Activated naive CD8-positive, alpha-beta T cell treated with anti-CD3 and anti-CD28 coated beads for 36 hours (primary cell): ENCODE measurements at places on chromosomes 13 and 19. TPM values are rescaled to one million over a fixed set of nuclear protein-coding genes. Genes with fewer than 3 reads are reported as not detected.

The KIR2DL3 gene
- not detected for total RNA-seq

The HTR2A gene
- total RNA-seq, result not detected

DNA sequence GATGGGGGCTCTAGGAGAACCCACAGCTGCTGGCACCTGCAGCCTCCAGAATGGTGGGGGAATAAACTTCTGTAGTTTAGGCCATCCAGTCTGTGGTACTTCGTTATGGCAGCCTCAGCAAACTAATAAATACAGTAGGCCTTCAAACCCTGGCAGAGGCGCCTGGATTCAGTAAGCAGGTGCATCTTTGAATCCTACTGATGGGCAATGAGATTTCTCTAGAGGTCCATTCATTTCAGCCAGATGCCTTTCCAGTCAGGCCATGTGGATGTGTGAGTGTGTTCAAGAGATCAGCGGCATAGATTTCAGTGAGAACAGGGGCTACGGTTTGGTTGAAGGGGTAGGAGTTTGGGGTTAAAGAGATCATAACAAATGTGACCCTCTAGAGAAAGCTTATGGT lies 183.5 kb upstream of the RNF113B start:
- no peak overlapping the region for H3K4me3 ChIP-seq
- H3K27me3 ChIP-seq, result peaks cover 2% of the 10 kb centered on the region
- no peaks in the 10 kb centered on the region for H3K36me3 ChIP-seq
- no peak for DNase-seq

DNA sequence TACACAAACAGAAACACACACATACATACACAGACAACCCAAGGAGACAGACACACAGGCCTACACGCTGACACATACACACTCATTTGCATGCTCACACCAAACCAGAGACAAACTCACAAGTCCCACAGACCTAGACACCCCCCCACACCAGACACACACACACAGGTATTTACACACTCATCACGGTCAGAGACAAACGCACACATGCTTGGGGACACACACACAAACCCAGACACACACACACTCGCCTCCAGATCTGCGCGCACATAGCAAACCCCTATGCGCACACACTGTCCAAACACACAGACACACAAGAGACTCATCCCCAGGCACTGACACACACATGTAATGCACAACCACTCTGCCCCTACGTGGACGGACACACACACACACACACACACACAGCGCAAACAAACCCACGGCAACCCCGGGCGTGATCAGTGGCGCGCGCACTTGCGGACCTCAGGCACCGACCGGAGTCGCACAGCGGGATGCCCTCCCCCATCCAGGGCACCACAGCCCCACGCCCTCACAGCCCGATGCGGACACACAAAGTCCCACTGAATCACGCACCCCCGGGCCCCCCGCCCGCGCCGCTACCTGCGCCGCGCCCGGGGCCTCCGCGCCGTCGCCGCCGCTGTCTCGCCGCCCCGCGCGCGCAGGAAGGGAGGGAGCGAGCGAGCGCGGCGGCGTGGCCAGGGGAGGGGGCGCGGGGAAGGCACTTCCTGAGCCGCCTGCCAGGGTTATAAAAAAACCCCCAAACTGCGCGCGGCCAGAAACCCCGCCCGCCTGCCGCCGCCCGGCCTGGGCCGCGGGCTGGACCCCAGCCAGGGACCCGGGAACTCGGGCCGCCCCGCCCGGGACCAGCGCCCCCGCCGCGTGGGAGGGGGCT lies at the start of gene ADAMTS10:
TSS of gene ADAMTS10 (minus strand) at position 675 of the 895 bp plus-strand sequence. CDS start 5,005 bp downstream, outside the sequence.
- peaks cover 8% of the 10 kb centered on the region for H3K36me3 ChIP-seq
- no peaks in the 10 kb centered on the region for H3K27me3 ChIP-seq
- peak within 1 kb of the TSS; percentile 92 for H3K4me3 ChIP-seq
- peak; percentile 50 for DNase-seq

GRCh38 chr13:30656178-30656577 lies 38.5 kb downstream of the USPL1 start:
- H3K4me3 ChIP-seq, result no peak overlapping the region
- peaks cover 38% of the 10 kb centered on the region for H3K36me3 ChIP-seq
- no peaks in the 10 kb centered on the region for H3K27me3 ChIP-seq

GRCh38 chr13:67519356-67519755 lies 289.2 kb upstream of the PCDH9 start:
- H3K4me1 ChIP-seq, result no peaks in the 10 kb centered on the region
- H3K27ac ChIP-seq, result no peak overlapping the region
- H3K36me3 ChIP-seq, result no peaks in the 10 kb centered on the region
- no peak overlapping the region for H3K4me3 ChIP-seq
- DNase-seq, result no peak
- no peaks in the 10 kb centered on the region for H3K27me3 ChIP-seq

The ZNF653 gene
- 12.9 TPM for total RNA-seq

- no peak for DNase-seq
- no peak overlapping the region for H3K4me3 ChIP-seq
- H3K4me1 ChIP-seq, result no peaks in the 10 kb centered on the region
- no peak overlapping the region for H3K27ac ChIP-seq
Observed at GRCh38 chr19:7467009-7467989, 21.5 kb downstream of the PEX11G start.

The CYSLTR2 gene
- total RNA-seq, result 2.8 TPM

DNA sequence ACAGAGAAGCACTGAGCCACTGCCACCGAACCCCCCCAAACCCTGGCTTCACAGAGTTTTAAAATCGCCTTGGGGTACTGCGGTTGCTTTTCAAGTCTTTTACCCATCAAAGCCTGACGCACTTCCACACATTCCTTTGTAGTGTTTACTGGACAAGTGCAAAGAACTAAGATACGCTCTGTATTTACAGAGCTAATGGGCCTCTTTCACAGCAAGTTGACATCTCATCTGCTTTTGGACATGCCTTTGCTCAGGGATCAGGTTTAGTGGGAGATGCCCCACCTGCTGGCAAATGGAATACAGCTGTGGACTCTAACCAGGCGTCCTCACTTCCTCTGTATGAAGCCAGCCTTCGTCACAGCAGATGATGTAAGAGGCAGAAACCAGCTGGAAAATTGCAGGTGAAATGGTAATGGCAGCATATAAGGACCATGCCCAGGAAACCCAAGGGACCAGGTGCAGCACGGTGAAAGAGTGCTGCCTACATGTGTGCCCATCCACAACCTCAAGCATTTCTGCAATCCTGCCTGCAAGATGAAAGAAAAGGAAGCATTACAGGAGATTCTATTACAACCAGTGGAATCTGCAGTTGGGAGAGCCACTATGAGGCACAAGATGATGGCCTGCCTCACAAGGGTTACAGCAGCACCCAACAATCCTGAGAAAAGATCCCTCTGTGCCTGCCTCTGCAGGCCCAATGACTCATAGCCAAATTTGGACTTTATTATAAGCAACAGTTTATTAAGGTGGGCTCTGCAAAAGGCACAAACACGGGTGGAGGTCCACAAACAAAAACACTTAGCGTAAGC lies 34.7 kb downstream of the BRD4 start:
- peak overlapping the region; percentile 98 for H3K27ac ChIP-seq
- peaks cover 30% of the 10 kb centered on the region for H3K36me3 ChIP-seq

GRCh38 chr13:93942016-93942415 lies 537.5 kb downstream of the DCT start:
- no peak for DNase-seq
- H3K27me3 ChIP-seq, result no peaks in the 10 kb centered on the region
- H3K27ac ChIP-seq, result no peak overlapping the region
- no peaks in the 10 kb centered on the region for H3K36me3 ChIP-seq
- no peaks in the 10 kb centered on the region for H3K4me1 ChIP-seq
- no peak overlapping the region for H3K4me3 ChIP-seq

The ZNF490 gene
- 7.7 TPM for total RNA-seq

DNA sequence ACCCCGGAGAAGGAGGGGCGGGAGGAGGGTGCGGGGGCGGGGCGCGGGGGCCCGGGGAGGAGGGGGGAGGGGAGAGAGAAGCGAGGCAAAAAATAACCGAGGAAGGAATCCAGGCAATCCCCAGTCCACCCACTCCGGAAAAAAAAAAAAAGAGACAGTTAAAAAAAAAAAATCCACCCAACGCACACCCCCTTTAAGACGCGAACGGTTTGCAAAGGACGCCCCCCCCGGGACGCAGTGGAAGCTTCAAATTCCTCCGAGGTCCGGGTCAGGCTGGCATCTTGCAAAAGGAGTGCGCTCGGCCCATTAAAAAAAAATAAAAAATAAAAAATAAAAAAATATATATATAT lies at the start of gene CACNA1A:
TSS of gene CACNA1A (minus strand) at position 9 of the 350 bp plus-strand sequence. CDS start 255 bp downstream, outside the sequence.
- DNase-seq, result no peak
- H3K27me3 ChIP-seq, result peaks cover 84% of the 10 kb centered on the region
- no peak within 1 kb of the TSS for H3K27ac ChIP-seq
- H3K4me1 ChIP-seq, result no peaks in the 10 kb centered on the region

The RFPL4A gene
- not detected for total RNA-seq

The SIAH3 gene
- 0.30 TPM for total RNA-seq

DNA sequence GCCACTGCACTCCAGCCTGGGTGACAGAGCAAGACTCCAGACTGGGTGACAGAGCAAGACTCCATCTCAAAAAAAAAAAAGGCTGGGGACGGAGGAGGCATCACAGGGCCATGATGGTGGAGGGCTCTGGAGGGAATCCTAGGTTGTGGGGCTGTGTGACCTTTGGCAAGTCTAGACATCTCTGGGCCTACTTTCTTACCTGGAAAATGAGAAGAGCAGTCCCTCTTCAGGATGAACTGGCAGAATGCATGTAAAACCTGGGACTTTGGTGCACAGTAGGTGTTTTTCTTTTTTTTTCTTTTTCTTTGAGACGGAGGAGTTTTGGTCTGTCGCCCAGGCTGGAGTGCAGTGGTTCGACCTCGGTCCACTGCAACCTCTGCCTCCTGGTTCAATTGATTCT lies 13.7 kb downstream of the CIB3 start:
- H3K4me1 ChIP-seq, result peaks cover 25% of the 10 kb centered on the region
- H3K36me3 ChIP-seq, result peaks cover 11% of the 10 kb centered on the region
- DNase-seq, result no peak
- H3K27ac ChIP-seq, result no peak overlapping the region
- no peak overlapping the region for H3K4me3 ChIP-seq

The FPR3 gene
- total RNA-seq, result not detected

The NKPD1 gene
- not detected for total RNA-seq

- H3K4me1 ChIP-seq, result no peaks in the 10 kb centered on the region
- no peak overlapping the region for H3K4me3 ChIP-seq
- no peaks in the 10 kb centered on the region for H3K36me3 ChIP-seq
- no peak overlapping the region for H3K27ac ChIP-seq
Observed at GRCh38 chr13:102309110-102309509, 92.7 kb downstream of the FGF14 start.
